Epithelial cell of alveolus of lung (primary cell): ENCODE measurements at places on chromosomes 13 and 19. TPM values are rescaled to one million over a fixed set of nuclear protein-coding genes. Genes with fewer than 3 reads are reported as not detected.

S1PR2 gene
- 21.7 and 69.8 TPM in 2 replicates for total RNA-seq

THOP1 gene
- 73.5 and 90.1 TPM in 2 replicates for total RNA-seq

LILRA2 gene
- not detected in 2 replicates for total RNA-seq

CEACAM3 gene
- not detected in 2 replicates for total RNA-seq

TNFSF9 gene
- total RNA-seq: 1.3 TPM in 1 of 2 replicates, not detected in the other

EMC10 gene
- total RNA-seq: 53.7 and 124 TPM in 2 replicates

SELENOV gene
- not detected in 2 replicates for total RNA-seq

NLRP7 gene
- not detected in 2 replicates for total RNA-seq

ZNF726 gene
- 2.2 and 4.3 TPM in 2 replicates for total RNA-seq

KRTDAP gene
- total RNA-seq: not detected in 2 replicates

ZNF682 gene
- total RNA-seq: 1.3 and 5.0 TPM in 2 replicates

UTP14C gene
- 9.1 and 14.5 TPM in 2 replicates for total RNA-seq

SOX1 gene
- not detected in 2 replicates for total RNA-seq

CFD gene
- 0.91 and 262 TPM in 2 replicates for total RNA-seq
